ENCODE measurements at places on chromosomes 5 and 9.

GRCh38 chr5:60148366-60148765, 254.8 kb upstream of the PDE4D start:
- no peak for DNase-seq

DNA sequence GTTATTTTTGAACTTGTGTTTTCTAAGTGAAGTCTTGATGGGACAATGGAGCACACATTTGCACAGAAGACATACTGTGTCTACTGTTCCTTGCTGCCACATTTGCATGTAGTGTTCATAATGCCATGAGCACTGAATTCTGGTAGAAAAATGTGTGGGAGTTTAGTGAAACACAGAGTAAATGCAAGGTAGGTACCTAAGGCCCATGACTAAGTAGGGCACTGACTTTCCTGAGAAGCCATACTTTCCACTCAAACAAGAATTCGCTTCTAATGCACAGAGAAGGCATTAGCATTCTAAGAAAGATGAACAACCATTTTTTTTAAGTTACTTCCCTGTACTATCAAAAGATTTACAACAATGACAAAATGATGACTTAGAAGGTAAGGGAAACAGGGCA, 282.2 kb downstream of the MAN2A1 start:
- DNase-seq: no peak

- DNase-seq: no peak
These were observed 329.3 kb upstream of the TLE4 start for GRCh38 chr9:79242489-79242888.

DNA sequence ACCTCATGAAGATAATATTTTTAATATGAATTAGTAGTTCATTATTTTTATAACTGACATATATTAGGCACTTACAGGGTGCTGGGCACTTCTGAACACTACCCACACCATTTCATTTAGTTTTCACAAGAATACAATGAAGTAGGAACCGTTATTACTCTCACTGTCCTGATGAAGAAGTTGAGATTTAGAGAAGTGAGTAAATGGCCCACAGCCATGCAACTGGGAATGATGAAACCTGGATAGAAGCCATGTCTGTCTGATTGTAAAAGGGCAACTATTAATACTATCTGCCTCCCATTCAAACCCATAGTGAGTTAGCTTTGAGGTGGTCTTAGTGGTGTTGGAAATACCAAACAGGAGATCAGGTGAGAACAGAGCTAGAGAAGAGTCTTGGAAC, 29.6 kb upstream of the OTULINL start:
- DNase-seq: no peak

- DNase-seq: no peak
These were observed 86.1 kb downstream of the TLE4 start for GRCh38 chr9:79657891-79658290.

- no peak for DNase-seq
These were observed 1.8 kb upstream of the ADAMTS13 start for GRCh38 chr9:133420392-133420827.

GRCh38 chr5:141040771-141041426, 10.3 kb upstream of the PCDHB1 start:
- DNase-seq: peak; percentile 95

DNA sequence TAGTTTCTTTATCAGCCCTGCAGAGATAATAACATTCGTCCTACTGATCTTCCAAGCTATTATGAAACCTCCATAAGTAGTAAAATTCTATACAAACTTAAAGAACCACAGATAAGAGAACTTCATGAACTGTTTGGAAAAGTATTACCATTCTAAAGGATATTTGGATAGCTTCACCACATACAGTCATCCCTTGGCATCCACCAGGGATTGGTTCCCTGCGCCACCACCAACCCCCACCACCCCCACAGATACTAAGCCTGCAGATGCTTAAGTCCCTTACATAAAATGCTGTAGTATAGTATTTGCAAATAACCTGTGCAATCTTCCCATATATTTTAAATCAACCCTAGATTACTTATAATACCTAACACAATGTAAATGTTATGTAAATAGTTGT, 61.4 kb upstream of the SHISAL2B start:
- DNase-seq: no peak

GRCh38 chr9:36770025-36770424, 197.3 kb downstream of the MELK start:
- DNase-seq: no peak

- DNase-seq: no peak
These were observed 41.4 kb downstream of the LIFR start for GRCh38 chr5:38515092-38515491.

DNA sequence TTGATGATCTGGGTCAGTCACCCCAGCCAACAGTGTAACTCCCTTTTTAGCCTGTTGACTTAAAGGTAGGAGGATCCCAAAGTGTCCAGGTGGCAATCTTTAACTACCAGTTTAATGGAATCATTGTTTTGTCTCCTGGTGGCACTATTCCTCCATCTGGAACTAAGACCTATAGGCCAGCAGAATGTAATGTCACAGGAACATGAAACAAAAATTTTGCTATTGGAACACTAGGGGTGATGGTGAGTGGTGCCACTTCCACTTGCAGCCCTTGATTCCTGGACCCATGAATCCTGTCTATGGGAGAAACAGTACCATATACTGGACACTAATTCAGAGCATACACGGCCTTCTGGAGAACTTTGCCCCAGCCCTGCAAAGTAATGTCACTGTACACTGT, 219.5 kb upstream of the RASA1 start:
- DNase-seq: no peak

DNA sequence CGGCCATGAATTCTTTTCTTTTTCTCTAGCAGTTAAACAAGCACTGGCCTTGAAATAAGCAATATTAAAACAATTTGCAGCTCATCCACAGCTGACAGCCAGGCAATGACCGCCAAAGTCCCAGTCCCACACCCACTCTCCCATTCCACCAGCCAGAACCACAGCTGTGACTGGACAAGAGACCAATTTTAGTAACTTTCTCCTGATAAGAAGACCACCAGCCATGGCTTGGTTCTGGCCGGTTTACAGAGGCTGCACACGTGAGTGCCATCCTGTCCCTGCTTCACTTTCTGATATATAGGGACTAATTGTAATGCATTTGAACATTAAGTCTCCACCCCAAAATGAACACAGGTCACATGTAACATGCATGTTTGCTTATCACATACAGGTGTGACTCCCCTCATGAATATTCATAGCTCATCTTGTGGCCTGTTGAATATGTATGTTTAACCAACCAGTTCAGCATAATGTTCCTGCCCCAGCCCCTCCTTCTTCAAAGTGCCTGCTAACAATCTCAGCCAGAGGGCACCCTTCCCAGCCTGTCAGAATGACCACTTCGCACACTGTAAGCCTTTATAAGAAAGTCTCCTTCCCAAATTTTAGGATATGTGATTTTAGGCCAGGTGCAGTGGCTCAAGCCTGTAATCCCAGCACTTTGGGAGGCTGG, 23.9 kb upstream of the FANCC start:
- no peak for DNase-seq

GRCh38 chr5:135091286-135091685, 57.3 kb upstream of the PITX1 start:
- no peak for DNase-seq

DNA sequence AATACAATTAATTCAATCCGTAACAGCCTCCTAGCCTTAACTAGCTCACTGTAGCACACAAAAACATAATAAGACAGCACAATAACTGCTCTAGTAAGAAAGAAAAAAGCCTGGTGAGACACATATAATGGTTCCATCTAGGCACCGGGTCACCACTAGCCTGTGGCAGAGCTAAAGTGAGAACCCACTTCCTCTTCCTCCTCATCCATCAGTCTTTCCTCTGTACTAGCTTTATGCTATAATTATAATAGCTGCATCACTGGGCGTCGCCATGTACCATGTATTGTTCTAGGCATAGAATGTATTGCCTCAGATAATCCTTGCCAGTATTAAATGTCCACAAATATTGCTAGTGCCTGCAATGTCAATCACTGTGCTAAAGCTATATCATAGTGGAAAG, 23.1 kb downstream of the ADRB2 start:
- no peak for DNase-seq

- DNase-seq: peak; percentile 41
These were observed 34.5 kb upstream of the MED27 start for GRCh38 chr9:132114102-132114707.

- DNase-seq: no peak
These were observed 59.0 kb upstream of the RARS1 start for GRCh38 chr5:168427224-168427623.

DNA sequence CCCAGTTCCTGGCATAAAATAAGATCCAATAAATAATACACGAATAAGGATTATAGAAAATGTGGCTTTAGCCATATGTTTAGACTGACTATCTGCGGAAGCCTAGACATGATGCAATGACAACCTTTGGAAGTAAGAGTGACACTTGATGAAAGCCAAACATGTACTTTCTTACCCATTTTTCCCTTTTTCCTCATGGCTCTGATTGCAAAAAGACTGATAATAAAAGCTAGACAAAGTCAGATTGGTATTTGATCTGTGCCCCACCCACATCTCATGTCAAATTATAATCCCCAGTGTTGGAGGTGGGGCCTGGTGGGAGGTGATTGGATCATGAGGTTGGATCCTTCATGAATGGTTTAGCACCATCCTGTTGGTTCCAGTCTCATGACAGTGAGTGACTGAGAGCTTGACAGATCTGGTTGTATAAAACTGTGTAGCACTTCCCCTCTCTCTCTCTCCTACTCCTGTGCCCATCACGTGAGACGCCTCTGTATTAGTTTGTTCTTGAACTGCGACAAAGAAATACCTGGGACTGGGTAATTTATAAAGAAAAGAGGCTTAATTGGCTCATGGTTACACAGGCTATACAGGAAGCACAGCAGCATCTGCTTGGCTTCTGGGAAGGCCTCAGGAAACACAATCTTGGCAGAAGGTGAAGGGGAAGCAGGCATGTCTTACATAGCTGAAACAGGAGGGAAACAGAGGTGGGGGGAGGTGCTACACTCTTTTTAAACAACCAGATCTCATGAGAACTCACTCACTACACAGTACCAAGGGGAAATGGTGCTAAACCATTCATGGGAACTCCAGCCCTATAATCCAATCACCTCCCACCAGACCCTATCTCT, 243.4 kb upstream of the PIK3R1 start:
- DNase-seq: no peak

- no peak for DNase-seq
These were observed 73.0 kb downstream of the MRPS27 start for GRCh38 chr5:72246954-72247442.

GRCh38 chr9:123353984-123354591, 1.9 kb upstream of the CRB2 start:
- DNase-seq: peak; percentile 24

GRCh38 chr9:85940275-85940831, 593 bp upstream of the NAA35 start:
- no peak for DNase-seq

DNA sequence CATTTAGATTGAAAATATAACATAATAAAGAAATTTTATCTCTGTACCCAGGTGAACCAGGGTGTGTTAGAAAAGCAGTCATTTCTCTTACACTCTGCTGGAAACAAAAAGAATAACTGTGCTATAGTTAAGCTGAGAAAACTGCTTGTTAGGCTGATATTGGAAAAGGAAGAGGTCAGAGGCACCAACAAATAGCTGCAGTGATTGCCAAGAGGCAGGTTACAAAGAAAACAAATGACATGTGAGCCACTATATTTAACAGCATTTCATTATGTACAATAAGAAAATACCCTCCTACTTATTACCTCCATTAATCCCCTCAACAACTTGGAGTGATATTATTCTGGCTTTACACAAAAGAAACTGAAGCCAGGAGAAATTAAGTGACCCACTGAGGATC, 607.9 kb upstream of the TLE4 start:
- no peak for DNase-seq

DNA sequence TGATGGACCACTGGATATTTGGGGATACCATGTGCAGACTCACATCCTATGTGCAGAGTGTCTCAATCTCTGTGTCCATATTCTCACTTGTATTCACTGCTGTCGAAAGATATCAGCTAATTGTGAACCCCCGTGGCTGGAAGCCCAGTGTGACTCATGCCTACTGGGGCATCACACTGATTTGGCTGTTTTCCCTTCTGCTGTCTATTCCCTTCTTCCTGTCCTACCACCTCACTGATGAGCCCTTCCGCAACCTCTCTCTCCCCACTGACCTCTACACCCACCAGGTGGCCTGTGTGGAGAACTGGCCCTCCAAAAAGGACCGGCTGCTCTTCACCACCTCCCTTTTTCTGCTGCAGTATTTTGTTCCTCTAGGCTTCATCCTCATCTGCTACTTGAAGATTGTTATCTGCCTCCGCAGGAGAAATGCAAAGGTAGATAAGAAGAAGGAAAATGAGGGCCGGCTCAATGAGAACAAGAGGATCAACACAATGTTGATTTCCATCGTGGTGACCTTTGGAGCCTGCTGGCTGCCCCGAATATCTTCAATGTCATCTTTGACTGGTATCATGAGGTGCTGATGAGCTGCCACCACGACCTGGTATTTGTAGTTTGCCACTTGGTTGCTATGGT, 54.5 kb upstream of the HNRNPA0 start:
- no peak for DNase-seq

GRCh38 chr9:77981332-77981731, 50.3 kb downstream of the GNAQ start:
- DNase-seq: no peak

DNA sequence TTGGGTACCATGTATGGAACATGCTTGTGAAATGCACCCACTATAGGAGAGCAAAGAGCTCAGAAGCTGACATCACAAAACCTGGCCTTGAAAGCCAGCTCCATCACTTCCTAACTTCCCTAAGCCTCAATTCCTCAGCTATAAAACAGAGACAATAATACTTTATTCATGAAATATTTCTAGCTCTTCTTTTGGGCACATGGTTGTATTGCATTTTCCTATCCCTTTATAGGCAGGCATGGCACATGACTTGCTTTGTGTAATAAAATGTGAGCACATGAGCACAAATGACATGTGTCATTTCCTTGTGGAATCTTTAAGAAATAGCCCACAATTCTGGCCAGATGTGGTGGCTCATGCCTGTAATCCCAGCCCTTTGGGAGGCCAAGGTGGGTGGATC, 18.5 kb downstream of the ZNF366 start:
- DNase-seq: no peak

GRCh38 chr5:144504929-144505577, 334.4 kb downstream of the KCTD16 start:
- no peak for DNase-seq

GRCh38 chr5:131296213-131296672, 32.4 kb downstream of the CDC42SE2 start:
- no peak for DNase-seq

DNA sequence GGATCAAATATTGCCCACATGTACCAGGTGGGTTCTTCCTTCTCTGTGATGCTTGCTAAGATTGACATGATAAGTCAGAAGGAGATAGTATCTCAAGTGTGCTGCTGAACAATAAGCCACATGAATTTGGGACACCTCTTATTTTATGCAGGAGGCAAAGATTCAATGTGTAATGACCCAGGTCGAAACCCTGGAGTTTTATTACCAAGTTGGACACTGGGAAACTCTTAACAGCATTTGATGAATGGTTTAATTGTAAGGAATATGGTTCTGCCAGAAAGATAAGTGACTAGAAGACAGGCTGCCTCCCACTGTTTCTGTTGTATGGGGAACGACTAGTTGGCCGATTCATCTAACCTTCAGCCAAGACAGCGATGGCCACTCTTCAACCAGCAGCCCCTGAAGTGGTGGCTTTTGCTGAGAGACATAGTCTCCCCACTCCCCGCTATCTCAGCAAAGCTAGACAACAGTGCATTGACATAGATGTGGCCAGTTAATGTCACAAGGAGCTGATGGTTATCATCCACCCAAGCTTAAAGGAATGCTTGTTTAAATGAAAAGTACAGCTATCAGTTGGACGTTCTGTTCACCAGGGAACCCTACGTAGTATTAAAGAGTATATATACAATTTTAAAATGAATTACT, 407.7 kb downstream of the KDM4C start:
- DNase-seq: no peak

- DNase-seq: no peak
These were observed 1089.2 kb downstream of the PTPRD start for GRCh38 chr9:9523476-9524139.
